Mesothelial cell of epicardium (in vitro differentiated cells): ENCODE measurements at places on chromosomes 3 and 15. TPM values are rescaled to one million over a fixed set of nuclear protein-coding genes. Genes with fewer than 3 reads are reported as not detected.

MKRN3 gene
- 0.22 to 0.35 TPM (median 0.34 TPM) in 3 replicates for total RNA-seq

- no peak for DNase-seq
Measured at GRCh38 chr15:20645956-20646355, 104.4 kb upstream of the GOLGA6L6 start.

DNA sequence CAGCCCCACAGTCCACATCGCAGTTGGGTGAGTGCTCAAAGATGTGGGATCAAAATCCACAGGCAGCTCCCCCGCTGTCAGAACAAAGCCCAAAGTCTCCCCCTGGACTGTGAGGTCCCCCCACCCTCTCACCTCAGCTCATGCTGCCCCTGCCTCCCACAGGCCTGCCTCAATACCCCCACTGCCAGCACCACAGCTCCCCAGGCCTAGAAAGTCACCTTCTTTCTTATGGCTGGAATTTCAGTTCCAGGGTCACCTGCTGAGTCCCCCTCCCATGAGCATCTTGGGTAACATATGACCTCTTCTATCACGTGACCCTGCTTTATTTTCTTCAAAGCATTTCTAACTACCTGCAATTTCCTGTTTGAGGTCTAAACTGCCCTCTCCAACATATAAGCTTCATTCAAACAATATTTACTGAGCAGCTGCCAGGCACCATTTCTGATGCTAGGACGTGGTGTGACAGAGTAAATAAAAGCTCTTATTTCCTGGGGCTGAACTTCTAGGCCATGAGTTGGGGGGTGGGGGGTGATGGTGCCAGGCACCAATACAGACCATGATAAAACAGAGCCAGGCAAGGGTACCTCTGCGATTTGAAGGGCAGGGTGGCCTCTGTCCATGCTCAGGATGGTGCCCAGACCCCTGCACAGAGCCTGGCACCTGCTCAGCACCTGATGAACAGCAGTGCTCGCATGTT lies 2.4 kb upstream of the TMEM89 start:
- DNase-seq: no peak

GRCh38 chr15:60204131-60204885 lies 193.5 kb downstream of the ANXA2 start:
- no peak for DNase-seq
